ENCODE measurements at places on chromosomes 6 and 20.
A peak's percentile ranks its signal among the peaks of the same experiment; 100 is the strongest.

- DNase-seq = no peak
Measured at GRCh38 chr20:4813076-4813862, 91.6 kb downstream of the PRND start.

- no peak for DNase-seq
Measured at GRCh38 chr20:9903048-9903655, 64.3 kb upstream of the PAK5 start.

- DNase-seq = peak; percentile 8
Measured at GRCh38 chr6:15879371-15880261, 216.8 kb upstream of the DTNBP1 start.

DNA sequence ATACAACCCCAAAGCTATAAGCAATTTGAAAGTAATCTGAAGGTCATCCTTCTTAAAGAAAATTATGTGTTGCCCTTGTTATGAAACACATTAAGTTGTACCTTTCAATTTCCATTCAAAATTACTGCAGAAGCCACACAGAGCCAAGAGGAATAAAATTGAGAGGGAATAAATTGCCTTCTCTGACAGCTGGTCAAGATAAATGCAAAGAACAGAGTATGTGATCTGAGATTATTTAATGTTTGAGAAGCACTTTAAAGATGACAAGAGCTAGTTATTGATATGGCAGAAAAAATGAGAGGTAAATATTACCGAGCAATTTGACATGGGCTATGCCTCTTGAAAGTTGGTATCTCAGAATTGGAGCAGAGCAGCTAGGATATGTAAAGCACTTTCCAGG, 61.6 kb downstream of the TRDN start:
- no peak for DNase-seq

DNA sequence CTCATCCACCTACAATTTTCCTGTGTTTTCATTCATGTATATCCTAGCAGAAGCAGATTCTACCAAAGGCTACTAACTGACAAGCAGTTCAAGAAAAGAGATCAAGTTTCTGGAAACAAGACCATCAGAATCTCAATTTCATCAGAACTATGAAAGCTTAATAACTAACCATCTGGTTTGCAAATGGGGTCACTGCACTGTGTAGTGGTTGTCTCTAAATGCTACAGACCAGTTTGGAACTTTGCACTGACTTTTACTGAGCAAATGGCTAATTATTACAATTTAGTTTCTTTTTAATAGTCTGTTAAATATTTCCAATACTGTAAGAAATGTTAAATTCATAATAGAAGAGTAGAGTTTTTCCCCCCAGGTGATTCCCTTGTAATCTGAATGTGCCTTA, 64.5 kb downstream of the REPS1 start:
- no peak for DNase-seq

DNA sequence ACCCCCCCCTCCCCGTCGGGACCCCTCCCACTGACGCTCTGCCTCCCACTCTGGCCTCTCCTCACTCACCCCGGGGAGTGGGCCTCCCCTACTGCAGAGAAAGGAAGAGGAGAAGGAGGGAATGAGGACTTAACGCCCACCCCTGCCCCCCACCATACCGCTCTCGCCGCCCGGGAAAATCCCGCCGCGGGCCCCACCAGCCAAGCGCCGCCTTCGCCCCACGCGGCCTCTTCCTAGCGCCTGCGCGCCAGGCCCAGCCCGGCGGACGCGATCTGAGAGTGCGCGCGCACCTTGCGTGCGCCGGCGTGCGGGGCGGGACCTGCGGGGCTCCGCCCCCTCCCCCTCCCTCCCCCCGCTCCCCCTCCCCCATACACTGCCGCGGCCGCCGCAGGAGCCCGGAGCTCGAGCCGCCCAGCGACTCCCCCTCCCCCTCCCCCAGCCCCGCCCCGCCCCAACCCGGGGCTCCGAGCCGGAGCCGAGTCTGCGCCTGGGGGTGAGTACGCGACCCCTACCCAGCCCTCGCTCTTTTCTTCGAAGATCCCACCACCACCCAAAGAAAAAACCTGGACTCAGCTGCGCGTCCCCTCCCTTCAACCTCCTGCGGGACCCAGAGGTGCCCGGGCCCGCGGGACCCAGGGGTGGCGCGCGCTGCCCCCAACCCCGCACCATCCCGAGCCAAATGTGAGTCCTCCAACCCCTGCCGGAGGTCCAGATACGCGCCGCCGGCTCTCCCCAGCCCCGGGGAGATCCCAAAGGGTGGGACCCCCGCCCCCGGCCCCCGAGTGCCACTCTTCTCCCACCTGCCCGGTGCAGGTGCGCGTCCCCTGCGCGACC, at the start of the genes MRPL14 and TMEM63B:
Gene MRPL14 (minus strand): TSS at position 267 of the 834 bp plus-strand sequence. CDS start 10,841 bp downstream, outside the sequence.
Gene TMEM63B (plus strand): TSS at position 369 of the 834 bp plus-strand sequence. CDS start 7,031 bp downstream, outside the sequence.
- peak; percentile 81 for DNase-seq

- DNase-seq = no peak
Measured at GRCh38 chr6:57085471-57085870, 4.5 kb upstream of the ZNF451 start.

- DNase-seq = no peak
Measured at GRCh38 chr6:108166664-108167448, 1.0 kb downstream of the NR2E1 start.

DNA sequence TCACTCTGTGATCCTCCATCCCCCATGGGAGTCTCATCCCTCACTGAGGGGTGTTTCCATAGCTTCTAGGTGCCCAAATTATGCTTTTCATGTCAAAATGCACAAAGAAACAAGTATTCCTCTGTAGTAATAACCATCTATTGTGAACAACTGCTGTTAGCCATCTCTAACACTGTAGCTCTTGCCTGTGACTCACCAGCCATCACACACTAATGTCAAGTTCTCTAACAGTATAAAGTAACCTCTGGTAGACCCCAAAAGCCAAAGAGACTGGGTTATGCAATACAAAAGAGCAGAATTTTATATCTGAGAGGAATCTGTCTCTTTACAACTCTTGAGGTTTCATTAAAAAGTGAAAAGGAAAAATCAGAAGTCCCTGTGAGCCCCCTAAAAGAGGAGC, 25.4 kb upstream of the IYD start:
- no peak for DNase-seq

DNA sequence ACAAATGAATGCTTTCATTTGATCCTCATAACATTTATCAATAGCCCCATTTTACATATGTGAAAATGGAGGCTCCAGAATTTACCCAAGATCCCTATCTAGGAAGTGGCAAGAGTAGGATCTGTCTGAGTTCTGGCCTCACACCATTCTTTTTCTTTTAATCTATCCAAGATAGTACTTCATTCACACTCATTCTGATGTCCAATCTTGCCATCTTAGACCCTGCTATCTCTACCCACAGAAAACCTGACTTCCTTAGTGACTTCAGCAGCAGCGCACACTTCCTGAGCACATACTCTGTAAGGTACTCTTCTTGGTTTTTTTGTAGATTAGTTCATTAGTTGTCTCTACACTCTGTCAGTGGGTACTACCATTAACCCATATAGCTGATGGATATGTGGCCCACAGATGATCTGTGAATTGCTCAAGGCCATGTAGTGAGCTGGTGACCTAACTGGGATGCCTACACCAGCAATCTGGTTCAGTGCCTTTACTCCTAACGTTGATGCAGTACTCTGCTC, 36.3 kb downstream of the COX4I2 start:
- DNase-seq = no peak

GRCh38 chr6:133834472-133835170, 54.3 kb upstream of the TCF21 start:
- DNase-seq = no peak

- no peak for DNase-seq
Measured at GRCh38 chr6:102068349-102068929, 674.9 kb downstream of the GRIK2 start.

- no peak for DNase-seq
Measured at GRCh38 chr20:57882451-57883161, 172.8 kb upstream of the PMEPA1 start.

GRCh38 chr6:4776493-4777393, 539 bp downstream of the CDYL start:
- DNase-seq = peak; percentile 22

- no peak for DNase-seq
Measured at GRCh38 chr6:157520596-157521361, 139.8 kb downstream of the ZDHHC14 start.

DNA sequence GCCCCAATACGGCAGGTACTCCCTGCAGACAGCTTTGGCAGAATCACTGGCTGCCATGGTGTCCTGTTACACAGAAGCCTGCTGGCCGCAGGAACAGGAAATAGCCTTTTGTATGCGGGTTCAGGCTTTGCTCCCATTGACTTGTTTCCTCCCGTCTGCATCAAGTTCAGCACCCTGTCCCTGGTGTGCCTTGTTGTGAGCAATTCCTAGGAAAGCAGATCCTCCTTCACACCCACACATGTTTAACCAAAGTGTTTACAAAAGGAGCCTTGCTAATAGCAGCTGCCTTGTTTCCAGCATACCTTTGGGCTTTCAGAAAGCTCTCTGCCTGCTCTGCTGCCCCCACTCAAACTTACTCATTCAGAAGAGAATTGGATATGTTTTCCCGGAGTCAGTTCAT, 127.2 kb upstream of the SUPT3H start:
- no peak for DNase-seq

DNA sequence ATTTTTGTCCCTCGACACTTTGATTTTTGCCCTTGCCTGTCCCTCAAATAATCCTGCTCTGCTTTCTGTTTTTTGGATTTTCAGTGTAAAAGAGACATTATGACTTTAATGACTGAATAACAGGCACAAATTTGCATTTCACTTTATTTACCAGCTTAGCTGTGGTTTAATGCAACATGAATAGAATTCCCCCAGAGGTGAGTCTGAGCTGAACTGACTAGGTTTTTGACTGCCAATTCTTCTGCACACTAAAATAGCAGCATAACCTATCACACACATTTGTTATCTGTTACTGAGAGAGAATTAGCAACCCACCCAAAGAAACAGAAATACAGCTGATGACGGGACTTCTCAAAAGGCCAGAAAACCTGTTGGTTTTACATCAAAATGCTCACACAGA, 3.9 kb upstream of the RBM24 start:
- no peak for DNase-seq

- no peak for DNase-seq
Measured at GRCh38 chr6:33104887-33105286, 29.1 kb downstream of the HLA-DPB1 start.

- no peak for DNase-seq
Measured at GRCh38 chr20:12906361-12906760, 102.4 kb upstream of the SPTLC3 start.

GRCh38 chr6:100719883-100720682, 161.0 kb downstream of the ASCC3 start:
- no peak for DNase-seq

DNA sequence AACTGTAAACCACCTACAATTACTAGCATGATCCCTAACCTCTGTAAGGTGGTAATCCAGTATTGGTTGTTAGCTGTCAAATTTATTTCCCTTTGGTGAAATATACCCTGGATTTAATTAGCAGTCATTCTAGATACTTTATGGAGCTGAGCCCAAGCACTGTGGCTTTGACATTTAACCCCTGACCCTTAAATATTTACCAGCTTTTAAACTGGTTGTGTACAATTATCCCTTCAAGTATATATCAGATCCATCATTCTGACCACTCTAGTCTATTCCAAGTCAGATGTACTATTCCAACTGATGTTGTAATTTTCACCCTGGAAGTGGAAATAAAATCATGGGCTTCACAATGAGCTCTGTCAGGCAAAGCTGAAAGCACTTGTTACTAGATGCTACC, 229.6 kb downstream of the FOXC1 start:
- DNase-seq = no peak

DNA sequence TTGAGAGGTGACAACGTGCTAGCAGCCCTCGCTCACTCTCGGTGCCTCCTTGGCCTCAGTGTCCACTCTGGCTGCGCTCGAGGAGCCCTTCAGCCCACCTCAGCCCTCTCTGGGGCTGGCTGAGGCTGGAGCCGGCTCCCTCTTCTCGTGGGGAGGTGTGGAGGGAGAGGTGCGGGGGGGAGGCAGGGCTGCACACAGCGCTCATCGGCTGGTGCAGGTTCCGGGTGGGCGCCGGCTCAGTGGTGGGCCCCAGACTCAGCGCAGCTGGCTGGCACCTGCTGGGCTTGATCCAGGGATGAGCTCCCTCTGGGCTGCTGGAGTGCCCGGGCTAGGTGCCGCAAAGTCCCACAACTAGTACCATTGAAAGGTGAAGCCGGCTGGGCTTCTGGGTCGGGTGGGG, 957.8 kb upstream of the GJE1 start:
- no peak for DNase-seq

- no peak for DNase-seq
Measured at GRCh38 chr6:41581381-41581991, 35.3 kb downstream of the FOXP4 start.

DNA sequence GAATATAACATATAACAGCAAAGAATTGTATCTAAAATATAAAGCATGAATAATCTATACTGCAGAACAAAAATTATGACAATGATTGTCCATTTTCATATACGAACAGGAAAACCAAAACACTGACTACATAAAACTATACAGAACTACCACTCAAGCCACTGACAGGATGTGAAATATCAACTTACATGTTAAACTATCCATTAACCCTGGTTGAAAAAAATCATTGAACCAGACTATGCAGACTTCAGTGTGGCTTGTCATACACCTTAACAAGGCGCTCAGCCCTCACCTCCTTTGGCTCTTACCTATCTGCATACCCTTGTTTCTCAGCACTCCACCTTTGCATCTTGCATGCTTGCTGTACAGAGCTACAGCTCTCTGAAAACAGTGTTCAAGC, 34.9 kb downstream of the ASCC3 start:
- no peak for DNase-seq

DNA sequence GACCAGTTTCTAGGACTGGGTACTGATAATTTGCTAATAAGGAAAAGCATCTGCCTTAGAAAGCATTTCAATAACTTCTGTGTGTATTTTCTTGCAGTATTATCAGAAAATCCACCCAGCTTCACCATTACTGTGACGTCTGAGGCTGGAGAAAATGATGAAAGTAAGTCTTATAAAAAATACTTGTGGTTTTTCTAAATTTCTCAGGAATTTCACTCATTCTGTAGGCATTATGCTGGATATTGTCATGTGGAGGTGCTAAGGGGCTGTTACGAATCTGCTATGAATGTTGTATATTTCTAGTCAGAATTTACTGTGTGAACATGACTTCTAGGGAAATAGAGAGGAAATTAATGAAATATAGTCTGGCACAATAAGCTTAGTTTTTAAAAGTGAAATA, 8.9 kb downstream of the RWDD1 start:
- DNase-seq = no peak

GRCh38 chr6:159890792-159891191, at the start of gene MAS1:
Gene MAS1, plus strand, starts transcription at chr6:159890988. Its CDS starts 15,968 bp downstream, at chr6:159906956.
- no peak for DNase-seq

DNA sequence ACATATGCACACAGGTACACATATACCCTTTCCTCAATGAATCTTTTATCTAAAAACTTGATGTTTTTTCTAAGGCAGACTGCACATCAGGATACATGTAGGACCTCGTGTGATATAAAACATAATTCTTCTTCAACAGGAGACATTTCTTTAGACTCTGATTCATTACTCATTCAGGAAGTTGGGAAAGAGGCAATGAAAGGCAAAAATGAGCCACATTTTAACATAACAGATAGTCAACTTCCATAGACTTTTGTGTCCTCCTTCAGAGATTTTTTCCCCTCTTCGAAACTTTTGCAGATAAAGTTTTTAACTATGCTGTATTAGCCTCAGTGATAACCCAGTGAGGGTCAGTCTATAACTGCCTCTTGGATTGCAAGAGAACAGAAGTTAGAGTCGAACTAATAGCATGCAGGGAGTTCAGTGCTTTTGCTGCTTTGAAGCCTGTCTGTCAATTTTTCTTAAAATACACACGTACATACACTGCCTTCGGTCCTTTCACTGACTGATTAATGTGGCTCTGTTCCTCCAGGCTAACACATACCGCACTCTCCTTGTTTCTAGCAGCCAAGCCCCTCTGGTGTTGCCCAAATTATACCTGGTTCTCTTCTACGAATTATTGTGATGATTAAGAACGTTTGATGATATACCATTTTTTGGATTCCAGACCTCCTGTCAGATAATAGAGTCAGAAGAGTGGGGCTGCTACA, 562.5 kb upstream of the MAP3K7 start:
- DNase-seq = no peak

GRCh38 chr6:21393441-21394165, 199.9 kb upstream of the SOX4 start:
- DNase-seq = no peak

All from stimulated activated CD4-positive, alpha-beta T cell treated with anti-CD3 and anti-CD28 coated beads, TNF-alpha, amount 100 ng/mL, for 1 hour (primary cell).